ENCODE measurements at places on chromosomes 5 and 9.

DNA sequence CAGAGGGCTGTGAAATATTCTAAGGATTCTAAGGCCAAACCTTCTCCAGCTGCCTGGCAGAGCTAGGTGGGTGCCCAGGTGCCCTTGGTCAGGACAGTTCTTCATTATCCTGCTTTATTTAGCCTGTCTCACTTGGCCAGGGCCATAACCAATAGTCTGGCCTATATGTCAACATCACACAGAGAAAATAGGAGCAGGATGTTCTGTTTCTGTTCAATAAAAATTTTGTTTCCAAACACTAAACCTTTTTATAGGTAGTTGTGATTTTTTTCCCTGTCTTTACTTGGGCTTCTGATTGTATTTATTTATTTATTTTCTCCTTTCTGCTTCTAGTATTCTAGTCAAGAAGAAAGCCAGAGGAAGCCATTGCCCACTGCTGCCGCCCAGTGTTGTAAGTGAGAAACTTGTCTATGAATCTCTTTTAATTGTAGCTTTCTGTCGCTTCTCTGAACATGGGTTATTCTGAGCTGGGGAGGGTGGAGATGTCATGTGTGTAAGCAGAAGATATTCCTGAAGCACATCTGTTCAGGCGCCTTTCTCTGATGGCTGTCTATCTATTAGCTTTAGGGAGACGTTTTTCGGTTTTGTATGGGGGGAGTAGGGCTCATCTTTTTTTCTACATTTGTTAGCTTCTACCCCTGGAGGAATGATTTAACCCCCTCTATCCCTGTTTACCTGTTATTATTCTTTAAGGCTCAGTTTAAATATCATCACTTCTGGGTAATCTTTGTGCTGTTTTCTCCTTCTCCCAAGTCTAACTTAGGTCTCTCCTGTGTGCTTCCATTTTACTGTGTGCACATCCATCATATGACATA lies 97.1 kb downstream of the UNC13B start:
- peak; percentile 56 for DNase-seq

GRCh38 chr5:147613359-147613758 lies 103.5 kb upstream of the DPYSL3 start:
- DNase-seq, result no peak

DNA sequence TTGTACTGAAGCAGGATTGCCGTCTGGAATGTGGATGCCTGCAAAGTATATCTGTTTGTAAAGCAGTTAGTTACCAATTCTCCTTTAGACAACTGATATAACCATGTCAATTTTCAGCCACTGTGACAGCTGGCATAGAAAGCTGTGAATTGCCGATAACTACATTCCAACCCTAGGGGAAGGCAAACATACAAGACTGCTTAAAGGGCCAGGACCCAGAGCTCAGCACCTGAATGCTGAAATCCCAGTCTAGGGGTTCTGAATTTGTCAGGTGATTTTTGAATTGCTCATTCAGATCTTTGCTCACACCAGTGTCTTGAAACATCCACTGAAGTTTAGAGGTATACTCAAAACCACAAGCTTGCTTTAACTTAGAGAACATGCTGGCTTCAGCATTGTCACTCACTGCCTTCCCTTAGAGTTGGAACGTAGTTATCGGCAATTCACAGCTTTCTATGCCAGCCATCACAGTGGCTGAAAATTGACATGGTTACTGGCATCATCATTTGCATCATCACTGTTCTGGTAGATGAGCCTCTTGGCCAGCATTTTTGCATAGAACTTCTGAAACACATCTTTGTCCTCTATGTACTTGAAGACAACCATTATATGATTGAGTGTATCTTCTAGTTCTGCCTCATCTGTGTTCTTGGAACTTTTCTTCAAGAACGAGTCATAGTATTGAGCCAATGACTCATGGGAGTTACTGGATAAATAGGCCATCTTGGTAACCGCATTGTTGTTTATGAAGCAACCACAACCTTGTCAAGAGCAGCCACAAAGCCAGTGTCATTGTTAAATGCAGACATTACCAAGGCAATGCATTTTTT lies 82.1 kb downstream of the CCDC192 start:
- peak; percentile 82 for DNase-seq

DNA sequence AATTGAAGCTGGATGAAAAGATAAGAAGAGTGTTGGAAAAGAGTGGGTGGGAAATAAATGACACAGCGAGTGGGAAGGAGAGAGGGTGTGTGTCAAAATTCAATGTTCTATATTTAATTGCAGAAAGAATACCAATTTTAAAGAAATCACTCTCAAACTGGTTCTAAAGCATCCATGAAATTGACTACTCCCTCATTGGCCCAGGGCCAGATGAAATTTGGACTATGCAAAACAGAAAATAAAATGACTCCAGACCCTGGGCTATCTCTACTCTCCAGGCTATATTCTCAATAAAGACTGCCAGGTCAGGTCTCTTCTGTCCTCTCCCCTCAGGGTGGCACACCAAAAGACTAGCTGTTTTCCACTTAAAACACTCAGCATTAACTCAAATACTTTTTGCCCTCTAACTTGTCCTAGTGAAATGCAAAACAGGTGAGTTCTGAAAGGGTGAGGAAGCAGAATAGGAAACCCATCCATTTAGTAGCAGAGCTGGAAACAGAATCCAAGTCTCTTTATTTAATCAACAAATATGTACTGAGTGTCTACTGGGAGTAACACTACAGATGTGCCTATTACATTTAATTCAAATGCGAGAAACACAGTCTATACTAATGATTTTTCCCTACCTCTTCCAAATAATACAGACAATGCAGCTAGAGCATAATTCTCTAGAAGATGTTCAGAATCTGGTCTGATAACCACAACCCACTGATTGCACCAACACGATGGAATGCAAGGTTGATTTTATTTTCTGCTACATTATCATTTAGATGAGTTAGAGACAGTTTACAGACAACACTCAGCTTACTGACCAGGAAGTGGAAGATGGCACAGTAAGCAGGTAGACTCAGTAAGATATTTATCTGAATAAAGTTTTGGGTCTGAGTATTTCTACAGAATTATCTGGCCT lies 42.1 kb downstream of the EFCAB9 start:
- no peak for DNase-seq

- no peak for DNase-seq
These were observed 36.9 kb upstream of the TESK1 start for GRCh38 chr9:35568196-35568595.

DNA sequence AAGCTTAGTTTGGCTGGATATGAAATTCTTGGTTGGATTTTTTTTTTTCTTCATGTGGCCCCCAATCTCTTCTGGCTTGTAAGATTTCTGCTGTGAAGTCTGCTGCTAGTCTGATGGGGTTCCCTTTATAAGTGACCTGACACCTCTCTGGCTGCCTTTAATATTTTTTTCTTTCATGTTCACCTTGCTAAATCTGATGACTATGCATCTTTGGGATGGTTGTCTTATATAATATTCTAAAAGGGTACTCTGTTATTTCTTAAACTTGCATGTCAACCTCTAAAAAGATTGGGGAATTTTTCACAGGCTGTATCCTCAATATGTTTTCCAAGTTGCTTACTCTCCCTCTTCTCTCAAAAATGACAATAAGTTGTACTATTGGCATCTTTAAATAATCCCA lies 500.0 kb downstream of the CAAP1 start:
- DNase-seq, result no peak

DNA sequence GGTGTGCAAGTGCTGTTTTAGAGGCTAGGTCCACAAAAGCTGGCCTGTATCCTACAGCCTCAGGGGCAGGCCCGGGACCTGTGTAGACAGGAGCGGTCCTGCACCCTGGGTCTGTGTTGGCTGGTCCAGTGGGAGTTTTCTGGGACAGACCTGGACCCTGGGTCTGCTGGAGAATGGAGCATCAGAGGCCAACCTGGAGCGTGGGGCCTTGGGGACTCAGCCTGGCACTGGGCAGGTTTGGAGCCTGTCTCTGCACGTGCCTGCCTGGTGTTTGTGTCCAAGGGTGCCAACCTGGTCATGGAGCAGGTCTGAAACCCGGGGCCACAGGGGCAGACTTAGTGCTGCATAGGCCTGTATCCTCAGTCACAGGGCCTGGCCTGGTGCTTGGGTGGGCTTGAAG lies 45.8 kb downstream of the SRFBP1 start:
- DNase-seq, result no peak

- DNase-seq, result no peak
These were observed 355.6 kb upstream of the DAB2 start for GRCh38 chr5:39780347-39780746.

DNA sequence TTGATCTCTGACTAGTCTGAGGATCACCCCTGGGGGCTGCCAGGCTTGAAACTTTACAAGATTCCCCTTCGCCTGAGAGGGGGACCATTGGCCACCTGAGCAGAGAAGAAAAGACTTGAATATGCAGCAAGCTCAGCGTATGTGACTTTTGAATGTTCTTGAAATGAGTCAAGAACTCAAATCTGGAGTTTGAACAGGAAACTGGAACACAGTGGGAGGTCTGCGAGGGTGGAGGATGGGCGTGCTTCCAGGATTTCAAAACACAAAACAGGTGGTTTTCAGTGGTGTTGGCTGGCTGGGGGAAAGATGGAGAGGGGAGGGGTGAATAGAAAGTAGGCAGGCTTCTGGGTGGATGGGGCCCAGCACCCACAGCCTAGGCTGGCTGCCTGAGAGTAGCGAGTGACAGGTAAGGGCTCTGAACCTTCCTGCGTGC lies 40.6 kb downstream of the TMEM174 start:
- DNase-seq, result peak; percentile 77

- DNase-seq, result no peak
These were observed 38.4 kb downstream of the CDKL3 start for GRCh38 chr5:134328619-134329018.
